Stimulated activated CD8-positive, alpha-beta memory T cell treated with anti-CD3 and anti-CD28 coated beads, Interleukin-2, amount 100 ng/mL, for 1 hour (primary cell): ENCODE measurements at places on chromosomes 7 and 10.

- DNase-seq: peak; percentile 40
Observed at GRCh38 chr7:73623798-73624668, at the start of gene MLXIPL. MLXIPL (minus strand) TSS chr7:73624522; CDS start chr7:73624492, 30 bp downstream.

DNA sequence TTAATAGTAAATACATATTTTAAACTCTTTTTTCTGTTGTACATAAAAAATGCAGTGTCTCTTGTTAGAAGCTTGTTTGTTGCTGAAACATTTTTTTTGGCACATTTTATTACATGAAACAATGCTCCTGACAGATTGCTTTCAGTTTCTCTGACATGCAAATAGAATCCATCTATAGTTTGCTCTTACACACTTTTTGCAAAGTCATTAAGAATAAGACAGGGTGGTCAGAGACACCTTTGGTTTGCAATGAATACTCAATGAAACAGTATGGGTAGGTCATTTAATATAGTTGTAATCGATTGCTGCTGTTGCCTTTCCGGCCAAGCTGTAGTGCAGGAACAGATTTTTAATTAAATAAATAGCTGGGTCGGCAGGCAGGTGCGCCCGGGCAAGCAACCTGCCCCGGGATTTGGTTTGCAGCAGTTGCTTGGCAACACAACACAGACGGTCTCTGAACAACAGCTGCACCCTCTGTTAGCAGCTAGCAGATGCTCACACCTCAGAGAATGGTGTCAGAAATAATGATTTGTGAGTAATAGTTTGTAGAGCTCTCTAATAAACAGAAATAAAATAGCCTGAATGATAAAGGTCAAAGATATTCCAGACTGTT lies 115.7 kb upstream of the CACNA2D1 start:
- no peak for DNase-seq

- DNase-seq: no peak
Observed at GRCh38 chr10:68553138-68553537, 7.0 kb upstream of the TET1 start.

DNA sequence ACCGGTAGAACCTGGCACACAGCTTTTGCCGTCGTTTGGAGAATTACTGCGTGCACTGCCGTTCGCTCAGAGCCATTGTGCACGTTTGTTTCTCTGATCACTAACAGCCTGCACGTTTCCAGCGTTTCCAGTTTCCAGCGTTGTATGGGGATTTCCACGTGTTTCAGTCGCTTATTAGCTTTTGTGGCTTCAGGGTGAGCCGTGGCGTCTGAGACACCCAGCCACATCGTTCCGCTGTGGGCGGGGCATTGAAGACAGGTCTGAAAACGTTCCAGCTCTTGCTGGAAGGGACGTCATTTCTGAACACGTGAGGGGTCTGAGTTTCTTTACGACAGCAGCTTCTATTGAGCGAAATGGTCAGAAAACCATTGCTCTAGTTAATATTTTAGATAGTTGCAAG lies 164.8 kb downstream of the DNAJB6 start:
- DNase-seq: no peak

DNA sequence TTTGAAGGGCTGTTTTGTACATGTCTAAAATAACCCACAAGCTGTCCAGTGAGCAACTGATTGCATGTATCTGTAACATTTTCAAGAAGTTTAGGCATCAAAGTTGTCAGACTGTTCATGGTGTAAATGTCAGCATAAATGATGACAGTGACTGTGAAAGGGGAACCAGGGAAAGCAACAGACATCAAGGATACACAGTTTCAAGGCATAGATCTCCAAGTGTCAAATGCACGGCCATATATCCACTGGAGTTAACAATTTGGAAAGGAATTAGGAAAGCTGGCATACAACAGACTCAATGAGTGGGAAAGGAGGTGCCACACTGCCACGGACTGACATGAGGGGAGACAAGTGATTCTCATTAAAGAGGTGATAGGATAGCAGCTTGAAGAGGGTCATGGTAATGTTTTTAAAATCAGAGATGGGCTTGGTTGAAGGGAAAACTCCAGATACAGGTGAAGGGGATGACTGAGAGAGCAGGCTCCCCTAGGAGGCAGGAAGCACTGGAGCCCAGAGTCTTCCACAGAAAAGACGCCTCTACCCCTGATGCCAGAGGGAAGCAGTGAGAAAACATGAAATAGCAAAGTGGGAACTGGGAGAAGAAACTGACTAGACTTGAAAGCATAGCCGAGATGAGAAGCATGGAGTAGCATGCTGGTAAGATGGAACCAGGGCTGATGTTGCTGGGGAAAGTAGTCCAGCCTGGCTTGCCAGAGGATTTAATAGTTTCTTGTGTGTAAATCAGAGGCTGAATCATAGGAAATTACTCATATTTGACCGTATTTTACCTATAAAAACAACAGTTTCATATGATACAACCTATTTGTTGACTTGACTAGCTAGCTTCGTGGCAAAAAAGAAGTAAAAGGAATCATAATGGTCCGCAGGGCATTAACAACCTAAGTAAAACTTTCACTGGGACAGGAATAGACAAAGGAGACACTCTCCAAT lies 18.6 kb downstream of the NSMCE4A start:
- DNase-seq: no peak

DNA sequence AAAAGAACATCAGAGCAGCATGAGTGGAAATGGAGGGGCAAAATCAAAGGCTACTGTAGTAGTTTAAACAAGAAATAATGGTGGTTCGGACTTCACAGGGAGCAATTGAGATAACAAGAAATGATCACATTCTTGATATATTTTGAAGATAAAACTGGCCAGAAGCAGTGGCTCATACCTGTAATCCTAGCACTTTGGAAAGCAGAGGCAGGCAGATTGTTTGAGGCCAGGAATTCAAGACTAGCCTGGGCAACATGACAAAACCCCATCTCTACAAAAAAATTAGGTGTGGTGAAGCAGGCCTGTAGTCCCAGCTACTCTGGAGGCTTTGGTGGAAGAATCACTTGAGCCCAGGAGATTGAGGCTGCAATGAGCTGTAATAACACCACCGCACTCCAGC lies 22.9 kb downstream of the EEF1AKMT2 start:
- no peak for DNase-seq

GRCh38 chr7:122561326-122561725 lies 137.6 kb downstream of the RNF133 start:
- DNase-seq: no peak

GRCh38 chr7:158241919-158242318 lies 345.7 kb downstream of the PTPRN2 start:
- no peak for DNase-seq

- no peak for DNase-seq
Observed at GRCh38 chr7:91181949-91182348, 82.3 kb upstream of the FZD1 start.

DNA sequence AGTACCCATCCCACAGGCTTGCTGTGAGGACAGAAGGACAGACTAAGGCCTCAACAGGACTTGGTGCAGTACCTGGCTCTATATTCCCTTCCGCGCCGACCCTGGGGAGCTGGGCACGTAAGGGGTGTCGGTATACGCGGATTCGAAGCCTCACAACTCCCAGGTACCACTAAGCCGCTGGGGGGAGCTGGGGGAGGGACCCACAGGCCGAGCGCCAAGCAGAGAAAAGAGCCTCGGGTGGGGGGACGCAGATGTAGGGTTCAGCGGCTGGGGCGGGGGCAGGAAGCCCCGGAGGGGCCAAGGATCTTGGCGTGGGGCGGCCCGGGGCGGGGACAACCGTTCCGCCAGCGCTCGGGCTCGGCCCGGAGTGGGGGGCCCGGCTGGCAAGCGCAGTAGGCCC lies 126.4 kb upstream of the ZNF746 start:
- DNase-seq: no peak

DNA sequence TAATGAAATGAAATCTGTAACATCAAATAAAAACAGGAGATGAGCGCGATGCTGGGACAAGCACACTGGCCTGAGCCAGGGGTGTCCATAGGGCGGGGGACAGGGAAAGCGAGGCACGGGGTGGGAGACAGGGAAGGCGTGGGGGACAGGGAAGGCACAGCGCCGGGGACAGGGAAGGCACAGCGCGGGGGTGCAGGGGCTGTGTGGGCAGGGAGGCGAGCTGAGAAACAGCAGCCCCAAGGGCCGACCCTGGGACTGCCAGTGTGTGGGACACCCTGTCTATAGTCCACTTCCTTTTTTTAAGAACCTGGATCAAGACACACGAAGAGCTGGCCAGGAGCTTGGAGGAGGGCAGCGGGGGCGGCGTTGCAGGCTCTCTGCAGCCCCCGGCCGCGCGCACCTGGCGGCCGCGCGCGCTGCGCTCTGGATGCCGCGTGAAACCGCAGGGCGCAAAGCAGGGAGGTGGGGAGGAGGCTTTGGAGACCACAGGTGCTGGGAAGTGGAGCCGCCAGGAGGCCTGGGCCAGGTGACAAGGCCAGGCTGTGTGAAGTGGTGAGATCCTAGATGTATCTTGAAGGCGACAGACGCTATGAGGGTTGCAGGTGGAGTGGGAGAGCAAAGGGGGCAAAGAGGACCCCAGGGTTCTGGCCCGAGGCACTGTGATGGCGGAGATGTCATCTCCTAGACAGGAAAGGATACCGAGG lies 157.7 kb downstream of the COBL start:
- no peak for DNase-seq

- DNase-seq: no peak
Observed at GRCh38 chr7:92840316-92840715, 3.9 kb upstream of the CDK6 start.

GRCh38 chr7:116644628-116645027 lies 27.4 kb upstream of the MET start:
- DNase-seq: no peak

GRCh38 chr7:98250789-98251188 lies 1.2 kb downstream of the TECPR1 start:
- peak; percentile 6 for DNase-seq

DNA sequence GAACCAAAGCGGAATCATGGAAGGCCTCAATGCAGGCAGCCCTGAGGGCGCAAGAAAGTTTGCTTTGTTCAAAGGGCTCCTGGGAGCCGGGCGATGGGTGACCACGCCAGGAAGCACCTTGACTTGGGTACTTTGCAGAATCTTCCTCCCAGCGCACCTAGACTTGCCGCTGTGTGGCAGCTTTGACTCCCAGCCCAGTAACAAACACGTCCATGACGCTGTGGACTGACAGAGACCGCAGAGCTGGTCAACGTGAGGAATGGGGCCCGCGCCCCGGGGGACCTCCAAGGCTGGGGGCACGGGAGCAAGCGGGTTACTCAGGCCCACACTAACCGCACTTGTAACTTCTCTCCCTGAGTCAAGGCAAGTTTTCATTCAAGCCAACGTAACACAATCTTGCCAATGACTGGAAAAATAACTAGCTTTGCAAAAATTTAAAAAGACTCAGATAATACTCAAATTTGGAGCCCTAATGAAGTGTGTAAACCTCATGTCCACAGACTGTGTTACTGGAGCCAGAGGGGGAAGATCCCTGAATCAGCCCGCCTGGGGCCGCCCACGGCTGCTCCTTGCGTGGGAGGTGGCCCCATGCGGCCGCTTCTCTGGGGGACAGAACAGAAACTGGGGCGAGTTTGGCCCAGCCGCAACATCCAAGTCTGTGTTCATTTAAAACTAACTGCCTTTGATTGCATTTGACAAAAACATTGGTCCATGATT lies 130.8 kb downstream of the DNAJB6 start:
- no peak for DNase-seq

DNA sequence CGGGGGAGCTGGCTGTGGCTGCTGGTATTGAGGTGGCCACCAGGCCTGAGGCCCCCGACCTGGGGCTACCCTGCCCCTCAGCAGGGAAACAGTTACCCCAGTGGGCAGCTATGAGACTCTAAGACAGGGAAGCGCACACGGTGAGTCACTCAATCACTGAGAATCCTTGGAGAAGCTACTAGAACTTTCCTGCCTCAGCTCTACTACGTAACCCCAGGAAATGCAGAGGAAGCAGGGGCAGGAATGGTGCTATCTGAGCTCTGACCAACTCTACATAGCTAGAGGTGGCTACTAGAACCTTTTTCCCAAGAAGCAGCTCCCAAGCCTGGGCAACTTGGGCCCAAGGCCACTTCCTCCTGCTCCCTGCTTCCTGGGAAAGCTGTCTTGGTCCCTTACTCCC lies 11.8 kb downstream of the DNAJB12 start:
- DNase-seq: no peak

GRCh38 chr10:98173260-98173659 lies 38.8 kb downstream of the R3HCC1L start:
- no peak for DNase-seq

DNA sequence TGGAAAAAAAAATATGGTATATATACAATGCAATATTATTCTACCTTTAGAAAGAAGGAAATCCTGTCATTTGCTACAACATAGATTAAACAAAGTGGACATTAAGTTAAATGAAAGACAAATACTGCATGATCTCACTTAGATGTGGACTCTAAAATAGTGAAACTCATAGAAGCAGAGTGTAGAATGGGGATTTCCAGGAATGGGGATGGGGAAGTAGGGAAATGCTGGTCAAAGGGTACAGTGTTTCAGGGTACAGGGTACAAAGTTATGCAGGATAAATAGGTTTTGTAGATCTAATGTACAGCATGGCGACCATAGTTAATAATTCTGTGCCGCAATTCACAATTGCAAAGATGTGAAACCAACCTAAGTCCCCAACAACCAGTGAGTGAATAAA lies 385.5 kb downstream of the SFMBT2 start:
- DNase-seq: no peak

DNA sequence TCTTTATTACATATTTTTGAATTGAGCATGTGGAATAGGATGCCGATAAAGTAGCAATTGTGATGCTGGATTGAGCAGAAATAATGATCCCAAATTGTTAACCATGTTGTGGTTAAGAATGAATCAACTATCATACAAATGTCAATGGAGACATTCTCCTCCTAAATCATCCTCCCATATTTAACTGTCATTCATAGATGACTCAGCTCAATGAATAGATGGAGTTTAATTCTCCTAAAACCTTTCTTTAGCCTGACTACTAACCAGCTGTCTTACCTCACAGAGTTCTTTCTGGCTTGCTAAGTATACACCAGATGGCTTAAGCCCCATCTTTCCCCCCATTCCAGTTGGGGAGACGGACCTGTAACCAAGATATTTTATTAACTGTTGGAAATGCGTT lies 23.4 kb upstream of the NPS start:
- no peak for DNase-seq

- no peak for DNase-seq
Observed at GRCh38 chr10:124020981-124021815, 72.2 kb downstream of the CHST15 start.

GRCh38 chr10:13099666-13100348 lies at the start of gene OPTN:
OPTN (plus strand) TSS chr10:13100163; CDS start chr10:13109123, 8,960 bp downstream.
- DNase-seq: peak; percentile 46

- no peak for DNase-seq
Observed at GRCh38 chr7:95630702-95631458, 34.6 kb upstream of the PDK4 start.

DNA sequence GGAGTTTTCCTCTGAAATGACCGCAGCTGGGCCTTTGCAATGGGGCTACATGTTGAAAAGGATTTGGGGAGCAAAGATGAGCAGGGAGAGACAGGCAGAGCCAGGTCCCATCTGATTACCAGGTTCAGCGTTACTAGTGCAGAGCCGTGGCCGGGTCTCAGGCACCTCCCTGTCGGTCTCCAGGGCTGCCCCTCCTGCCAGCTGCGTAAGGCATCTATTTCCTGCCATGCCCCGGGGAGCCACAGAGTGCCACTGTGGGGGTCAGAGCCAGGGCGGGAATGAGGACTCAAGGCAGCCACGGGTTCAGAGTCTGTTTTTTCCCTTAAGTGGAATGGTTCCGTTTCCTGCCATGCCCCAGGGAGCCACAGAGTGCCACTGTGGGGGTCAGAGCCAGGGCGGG lies 382.6 kb upstream of the SHH start:
- DNase-seq: no peak

GRCh38 chr10:18400906-18401245 lies 250.5 kb downstream of the NSUN6 start:
- DNase-seq: no peak

- DNase-seq: no peak
Observed at GRCh38 chr7:89987665-89988064, 166.6 kb upstream of the STEAP1 start.
